Stimulated activated CD4-positive, alpha-beta T cell treated with anti-CD3 and anti-CD28 coated beads, Interleukin-2, amount 100 ng/mL, for 4 hours (primary cell): ENCODE measurements at places on chromosomes 12 and 14.
A peak's percentile ranks its signal among the peaks of the same experiment; 100 is the strongest.

GRCh38 chr12:41188058-41188840 lies at the start of gene PDZRN4:
Gene PDZRN4, plus strand, starts transcription at chr12:41188320.
- DNase-seq, result no peak

- DNase-seq, result no peak
These were observed 40.2 kb downstream of the MOK start for GRCh38 chr14:102264775-102265174.

DNA sequence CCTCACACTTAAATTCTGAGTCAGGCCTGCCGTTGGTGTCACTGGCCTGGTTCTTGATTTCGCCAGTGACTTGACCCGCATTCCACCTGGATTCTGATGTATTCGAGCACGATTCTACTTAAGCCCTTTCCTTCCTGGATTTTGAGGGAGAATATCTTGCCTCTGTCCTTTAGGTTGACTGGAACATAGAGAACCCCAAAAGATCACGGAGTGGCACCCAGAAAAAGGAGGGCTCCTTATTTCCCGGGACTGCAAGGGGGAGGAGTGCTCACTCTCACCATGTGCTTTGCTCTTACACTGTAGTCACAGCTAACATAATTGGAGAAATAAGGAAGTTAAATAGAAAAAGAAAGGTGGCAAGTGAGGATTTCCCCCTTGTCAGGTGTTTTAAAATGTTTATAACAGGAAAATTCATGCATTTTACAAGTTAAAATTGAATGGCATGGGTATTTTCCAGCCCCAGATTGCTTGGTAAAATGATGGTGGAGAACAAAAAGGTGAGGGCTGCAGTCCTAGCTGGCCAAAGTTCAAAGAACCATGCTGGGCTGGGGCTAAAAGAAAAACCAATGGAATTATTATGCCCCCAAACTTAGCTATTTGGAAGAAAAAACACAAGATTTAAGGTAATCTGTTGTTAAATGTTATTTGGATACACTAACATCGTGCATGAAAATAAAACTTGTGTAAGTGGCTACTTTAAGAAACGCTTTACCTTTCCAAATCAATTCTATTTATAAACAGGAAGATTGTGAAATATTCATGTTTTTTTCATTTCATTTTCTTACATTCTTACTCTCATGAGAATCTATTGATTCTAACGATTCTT lies 8.9 kb downstream of the FOXA1 start:
- DNase-seq, result no peak

GRCh38 chr12:133236144-133236543 lies 467 bp upstream of the ANHX start:
- no peak for DNase-seq

DNA sequence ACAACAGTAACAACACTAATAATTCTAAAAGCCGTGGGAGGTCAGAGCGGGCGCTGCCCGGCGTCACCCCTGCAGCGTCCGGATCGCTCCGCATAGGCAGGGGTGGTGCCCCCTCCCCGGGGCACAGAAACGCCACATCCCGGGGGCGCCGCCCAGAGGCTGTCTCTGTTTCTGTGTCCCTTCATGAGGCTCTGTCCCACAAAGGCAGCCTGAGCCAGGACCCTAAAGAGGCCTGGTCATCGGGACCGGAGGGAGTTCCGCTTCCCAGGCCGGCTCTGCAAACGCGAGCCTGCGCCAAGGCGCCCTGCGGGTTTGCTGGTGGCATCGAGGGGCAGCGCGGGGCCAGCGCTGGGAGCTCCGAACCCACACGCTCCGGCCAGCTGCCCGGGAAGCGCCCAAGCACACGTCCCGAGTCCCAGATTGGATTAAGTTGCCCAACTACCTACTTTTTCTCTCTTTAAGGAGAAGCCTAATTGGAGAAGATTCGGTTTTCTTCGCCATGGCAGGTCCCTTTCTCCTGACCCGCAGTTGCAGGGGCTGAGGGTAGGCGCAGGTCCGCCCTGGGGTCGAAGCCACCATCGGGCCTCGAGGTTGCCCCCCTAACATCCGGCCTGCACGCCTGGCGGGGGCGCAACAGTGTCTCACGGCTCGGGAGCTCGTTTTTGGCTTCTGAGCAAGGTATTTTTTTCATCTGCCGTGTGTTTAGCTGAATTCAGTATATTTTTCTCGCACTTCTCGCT lies 421.7 kb downstream of the VRK1 start:
- no peak for DNase-seq

- no peak for DNase-seq
These were observed 5.7 kb downstream of the FAM177A1 start for GRCh38 chr14:35051796-35052195.

GRCh38 chr12:31234053-31234840 lies 91.7 kb downstream of the SINHCAF start:
- DNase-seq, result no peak

DNA sequence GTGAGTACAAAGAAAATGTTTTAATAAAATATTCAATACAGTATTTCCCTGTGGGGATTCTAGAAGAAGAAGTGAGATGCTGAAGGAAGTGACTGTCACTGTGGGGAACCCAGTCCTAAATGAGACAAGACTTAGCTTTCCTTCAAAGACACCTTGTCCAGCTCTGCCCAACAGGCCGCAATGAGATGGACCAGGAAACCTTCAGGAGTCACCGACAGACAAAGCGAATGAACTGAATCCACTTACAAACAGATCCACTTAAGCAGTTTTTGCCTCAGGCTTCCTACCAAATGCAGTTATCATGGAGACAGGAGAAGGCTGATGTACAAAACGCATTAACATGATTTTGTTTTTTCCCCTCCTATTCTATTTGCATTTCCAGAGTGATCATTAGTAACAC lies 9.6 kb downstream of the KCNJ8 start:
- no peak for DNase-seq

- no peak for DNase-seq
These were observed 1.6 kb downstream of the AGAP2 start for GRCh38 chr12:57736741-57737466.

GRCh38 chr12:11822081-11822834 lies 172.8 kb downstream of the ETV6 start:
- DNase-seq, result peak; percentile 43

GRCh38 chr12:97642911-97643310 lies 180.3 kb downstream of the RMST start:
- no peak for DNase-seq

- DNase-seq, result no peak
These were observed 915.3 kb downstream of the FSCB start for GRCh38 chr14:43591776-43592175.

DNA sequence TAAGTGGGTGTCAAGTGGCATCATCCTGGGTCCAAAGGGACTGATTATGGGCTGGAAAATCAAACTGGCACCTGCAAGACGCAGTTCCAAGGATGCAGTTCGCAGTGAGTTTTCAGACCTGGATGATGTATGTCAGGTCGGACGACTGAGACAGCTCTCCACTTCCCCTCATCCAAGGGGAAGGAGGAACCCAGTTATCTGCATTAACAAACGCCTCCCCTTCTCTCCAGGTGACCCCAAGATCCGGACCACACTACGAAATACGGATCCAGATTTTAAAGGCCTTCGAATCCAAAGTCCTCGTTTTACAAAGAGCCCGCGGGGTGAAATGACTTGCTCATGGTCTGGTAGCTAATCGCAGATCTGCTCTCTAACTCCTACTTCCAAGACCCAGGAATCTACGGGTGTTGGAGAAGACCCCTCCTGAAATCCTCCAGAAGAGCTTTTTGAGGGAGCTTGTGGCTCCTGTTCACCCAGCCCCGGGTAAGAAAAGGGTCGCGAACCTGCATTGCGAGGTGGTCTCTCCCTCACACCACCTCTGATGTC lies 460 bp upstream of the SYNE2 start:
- no peak for DNase-seq

- no peak for DNase-seq
These were observed 1.7 kb downstream of the ERBB3 start for GRCh38 chr12:56081393-56082347.

- DNase-seq, result no peak
These were observed 40.2 kb downstream of the HEATR5A start for GRCh38 chr14:31380106-31380505.

GRCh38 chr12:25463005-25463404 lies 90.1 kb downstream of the LMNTD1 start:
- no peak for DNase-seq
